ENCODE measurements at places on chromosomes 1 and 21.

DNA sequence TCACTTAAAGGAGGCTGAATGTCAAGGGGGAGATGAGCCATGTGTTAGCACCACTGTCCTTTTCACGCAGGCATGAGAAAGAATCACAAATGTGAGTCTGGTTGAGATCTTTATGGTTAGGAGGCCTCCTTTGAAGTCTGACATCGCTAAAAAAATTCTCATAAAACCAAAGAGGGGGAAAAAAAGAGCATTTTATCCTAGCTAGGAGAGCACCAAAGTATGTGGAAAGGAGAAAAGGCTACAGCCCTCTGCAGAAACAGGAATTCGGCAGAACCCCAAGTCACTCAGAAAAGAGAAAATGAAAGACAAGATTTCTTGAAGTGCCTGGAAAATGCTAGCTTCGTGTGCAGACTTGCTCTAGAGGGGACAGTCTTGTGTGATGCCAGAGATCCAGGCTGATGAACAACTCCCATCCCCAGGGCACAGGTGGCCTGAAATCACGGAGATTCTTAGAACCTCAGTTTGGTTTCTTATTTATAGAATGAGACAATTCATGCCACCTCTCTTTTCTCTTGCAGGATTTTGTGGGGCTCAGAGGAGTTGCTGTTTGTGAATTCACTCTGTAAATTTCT lies 61.5 kb downstream of the RUNX1 start:
- no peak for DNase-seq

- no peak for DNase-seq
These were observed 67.9 kb upstream of the ZBTB40 start for GRCh38 chr1:22383526-22384294.

DNA sequence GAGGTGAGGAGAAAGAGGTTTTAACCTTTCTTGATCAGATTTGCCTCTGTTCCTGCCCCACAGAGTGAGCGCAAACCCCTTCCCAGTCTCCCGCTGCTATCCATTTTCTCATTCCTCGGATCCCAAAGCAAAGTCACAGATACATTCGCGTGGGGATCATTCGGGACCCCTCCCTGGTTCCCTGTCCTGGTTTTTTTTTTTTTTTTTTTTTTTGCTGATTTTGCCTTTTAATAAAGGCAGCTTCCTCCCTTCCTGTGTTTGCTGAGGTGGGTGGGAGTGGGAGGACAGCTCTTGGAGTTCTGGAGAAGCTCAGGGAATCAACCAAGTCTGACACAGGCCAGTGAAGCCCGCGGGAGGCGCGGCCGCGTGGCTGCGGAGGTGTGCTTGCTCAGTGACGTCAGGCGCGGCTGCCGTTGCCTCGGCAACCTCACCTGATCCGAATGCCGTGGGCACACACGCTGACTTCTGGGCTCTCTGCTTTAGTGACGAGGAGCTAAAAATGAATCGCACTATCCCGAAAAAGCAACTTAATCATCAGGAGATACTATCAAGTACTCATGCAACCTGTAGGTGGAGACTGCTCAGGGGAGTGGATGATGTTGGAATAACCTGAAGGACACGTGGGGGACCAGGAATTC lies 106.4 kb downstream of the TBX19 start:
- peak; percentile 72 for DNase-seq

- DNase-seq, result no peak
These were observed 72.0 kb downstream of the ST6GALNAC5 start for GRCh38 chr1:76939050-76939816.

DNA sequence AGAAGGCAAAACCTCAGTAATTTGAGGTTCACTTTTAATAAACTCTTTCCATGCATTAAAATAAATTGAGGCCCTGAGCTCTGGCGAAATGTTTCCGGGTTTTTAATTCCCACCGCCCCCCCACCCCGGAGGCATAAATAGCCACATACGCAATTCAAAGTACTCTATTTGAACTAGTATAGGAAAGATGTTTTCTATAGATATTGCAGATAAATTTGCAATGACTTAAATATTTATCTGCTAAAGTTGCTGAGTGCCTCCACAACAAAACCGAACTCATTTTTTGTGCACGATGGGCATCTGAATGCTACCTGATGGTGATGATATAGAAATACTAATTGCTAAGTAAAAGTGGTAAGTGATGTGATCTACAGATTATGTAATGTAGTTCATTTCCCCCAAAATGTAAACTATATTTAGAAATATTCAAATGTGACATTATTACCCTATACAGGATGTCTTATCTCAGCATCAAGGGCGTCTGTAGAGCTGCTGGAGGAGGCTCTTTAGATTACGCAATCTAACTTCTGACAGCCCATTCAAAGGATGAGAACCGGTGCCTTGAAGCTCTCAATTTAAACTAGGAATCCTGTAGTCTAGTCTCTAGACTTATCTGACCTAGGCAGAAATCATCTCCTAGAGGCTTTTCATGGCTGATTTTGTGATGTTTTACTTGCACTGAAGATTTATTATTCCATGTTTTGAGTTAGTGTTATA lies 8.5 kb downstream of the IRF2BP2 start:
- no peak for DNase-seq

DNA sequence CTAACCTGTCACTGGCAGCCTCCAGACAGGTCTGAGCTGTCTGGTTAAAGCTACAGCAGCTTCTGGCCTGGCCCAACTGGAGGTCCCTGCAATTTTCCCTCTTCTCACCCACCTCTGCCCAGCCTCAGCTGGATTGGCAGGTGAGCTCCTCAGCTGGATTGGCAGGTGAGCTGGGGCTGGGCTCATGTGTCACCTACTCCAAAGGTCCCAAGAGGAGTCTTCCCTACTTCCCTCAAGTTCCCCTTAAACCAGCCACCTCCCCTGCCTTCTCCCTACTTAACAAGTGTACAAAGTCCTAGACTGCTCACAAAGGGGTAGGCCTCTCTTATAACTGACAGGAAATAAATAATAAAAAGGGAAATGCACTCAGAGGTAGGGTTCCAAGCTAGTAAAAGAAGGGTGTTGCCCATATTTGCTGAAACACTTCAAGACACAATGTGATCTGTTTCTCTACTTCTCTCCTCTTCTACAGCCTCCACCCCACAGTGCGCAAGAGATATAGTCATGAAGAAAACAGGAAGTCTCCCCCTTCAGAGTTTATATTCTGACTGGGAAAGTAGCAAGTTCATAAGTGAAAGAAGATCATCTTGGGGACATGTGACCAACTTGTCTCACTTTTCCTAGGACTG lies at the start of gene GPA33:
GPA33 (minus strand) TSS at position 64 of the 629 bp plus-strand sequence. CDS start 90 bp downstream, outside the sequence.
- no peak for DNase-seq

GRCh38 chr1:22878626-22879025 lies 94.0 kb downstream of the LACTBL1 start:
- no peak for DNase-seq

GRCh38 chr1:74869702-74870101 lies 136.8 kb downstream of the TYW3 start:
- no peak for DNase-seq

GRCh38 chr21:36004441-36004840 lies 55.9 kb downstream of the SETD4 start:
- DNase-seq, result no peak

DNA sequence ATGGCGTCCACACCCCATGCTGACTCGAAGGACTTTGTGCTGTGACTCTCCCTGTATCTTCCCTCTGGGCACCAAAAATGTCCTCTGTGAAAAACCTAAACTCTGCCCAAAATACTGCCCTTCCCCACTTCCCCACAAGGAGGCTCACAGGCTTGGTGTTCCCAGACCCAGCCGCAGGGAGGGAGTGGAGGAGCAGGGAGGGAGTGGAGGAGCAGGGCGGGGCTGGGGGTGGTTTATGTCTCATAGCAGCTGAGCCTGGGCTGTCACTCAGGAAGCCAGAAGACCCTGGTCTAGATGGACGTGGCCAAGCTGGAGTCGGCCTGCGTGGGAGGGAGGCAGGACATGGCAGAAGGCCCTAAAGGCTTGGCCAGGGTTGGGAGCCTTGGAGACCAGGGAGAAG lies 461.7 kb downstream of the PTPRU start:
- no peak for DNase-seq
